Activated CD4-positive, alpha-beta memory T cell treated with anti-CD3 and anti-CD28 coated beads for 36 hours (primary cell): ENCODE measurements at places on chromosomes 11 and 22. TPM values are rescaled to one million over a fixed set of nuclear protein-coding genes. Genes with fewer than 3 reads are reported as not detected.

DNA sequence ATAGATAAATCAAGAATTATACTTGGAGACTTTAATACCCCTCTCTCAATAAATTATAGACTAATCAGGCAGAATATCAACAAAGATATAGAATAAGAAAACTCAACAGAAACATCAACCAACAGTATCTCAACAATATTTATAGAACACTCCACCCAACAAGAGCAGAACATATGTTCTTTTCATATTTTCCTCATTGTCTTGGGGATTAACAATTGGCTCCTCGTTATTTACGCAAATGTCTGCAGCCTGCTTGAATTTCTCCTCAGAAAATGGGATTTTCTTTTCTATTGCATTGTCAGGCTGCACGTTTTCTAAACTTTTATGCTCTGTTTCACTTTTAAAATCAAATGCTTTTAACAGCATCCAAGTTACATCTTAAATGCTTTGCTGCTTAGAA lies 37.0 kb upstream of the FBLN1 start:
- no peaks in the 10 kb centered on the region for H3K36me3 ChIP-seq
- DNase-seq, result no peak
- H3K4me3 ChIP-seq, result no peak overlapping the region
- H3K4me1 ChIP-seq, result no peaks in the 10 kb centered on the region

DNA sequence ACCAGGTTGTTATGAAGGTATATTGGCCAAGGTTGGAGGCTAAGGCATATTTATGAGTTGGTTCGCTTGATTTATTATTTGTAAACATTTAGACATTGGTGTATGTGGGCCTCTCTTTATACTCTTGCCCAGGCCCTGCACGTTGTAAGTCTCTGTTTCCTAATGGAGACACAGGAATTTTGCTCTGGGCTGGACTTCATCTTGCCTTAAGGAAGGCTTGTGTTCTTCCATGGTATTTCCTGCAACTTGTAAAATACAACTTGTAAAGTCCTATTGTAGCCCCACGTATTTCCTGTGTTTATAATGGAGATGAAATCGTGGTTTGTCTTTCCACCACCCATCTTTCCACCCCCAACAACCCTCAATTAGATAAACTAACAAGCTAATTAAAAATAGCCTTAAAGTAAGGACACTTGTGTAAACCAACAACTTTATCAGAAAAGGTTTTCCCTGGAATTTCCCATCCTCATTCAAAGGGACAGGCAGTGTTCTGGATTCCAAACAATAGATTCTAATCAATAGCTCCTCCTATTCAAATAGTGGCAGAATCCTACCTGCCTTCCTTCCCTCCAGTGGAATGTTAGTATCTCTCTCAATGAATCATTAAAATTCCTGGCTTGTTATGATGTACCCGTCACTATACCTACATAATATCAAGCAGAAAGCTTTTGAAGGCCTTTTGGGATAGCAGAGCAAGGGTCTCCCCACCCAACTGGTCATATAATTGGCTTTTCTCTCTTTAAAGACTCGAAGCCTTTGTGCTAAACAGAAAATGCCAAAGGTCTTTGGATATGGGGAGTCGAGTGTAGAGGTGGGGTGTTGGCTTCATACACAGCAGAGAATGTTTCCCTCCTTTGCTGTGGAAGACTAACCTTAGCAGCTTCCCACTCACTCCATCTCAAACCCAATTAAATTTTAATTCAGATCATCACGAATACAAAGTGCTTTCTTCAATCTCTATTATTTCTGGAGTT lies 77.1 kb downstream of the UBASH3B start:
- no peaks in the 10 kb centered on the region for H3K27me3 ChIP-seq
- no peaks in the 10 kb centered on the region for H3K36me3 ChIP-seq
- no peak for DNase-seq
- H3K4me3 ChIP-seq, result no peak overlapping the region
- no peak overlapping the region for H3K27ac ChIP-seq

DNA sequence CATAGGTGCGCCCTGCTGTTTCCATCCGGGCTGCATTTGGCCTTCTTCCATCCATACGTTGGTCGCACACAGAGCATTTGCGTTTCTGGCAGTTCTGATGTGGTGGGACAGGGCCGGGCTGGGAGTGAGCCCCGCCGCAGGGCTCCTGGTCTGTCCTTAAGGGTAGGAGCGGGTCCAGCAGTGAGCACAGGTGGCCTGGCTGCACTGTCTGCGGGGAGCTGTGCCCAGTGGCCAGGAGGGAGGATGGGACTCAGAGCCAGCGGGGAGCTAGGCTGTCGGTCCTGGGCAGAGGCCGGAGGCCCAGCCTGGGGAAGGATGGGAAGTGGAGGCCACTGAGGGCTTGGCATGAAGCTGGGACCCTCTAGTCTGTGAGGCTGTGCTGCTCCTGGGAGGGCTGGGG lies 385.1 kb downstream of the TBC1D22A start:
- peaks cover 4% of the 10 kb centered on the region for H3K36me3 ChIP-seq
- H3K27me3 ChIP-seq, result no peaks in the 10 kb centered on the region
- no peak overlapping the region for H3K27ac ChIP-seq
- DNase-seq, result no peak
- no peaks in the 10 kb centered on the region for H3K4me1 ChIP-seq
- no peak overlapping the region for H3K4me3 ChIP-seq

GRCh38 chr11:76885390-76886097 lies 24.8 kb downstream of the ACER3 start:
- H3K27ac ChIP-seq, result no peak overlapping the region
- H3K36me3 ChIP-seq, result peaks cover 4% of the 10 kb centered on the region
- H3K4me3 ChIP-seq, result no peak overlapping the region
- H3K4me1 ChIP-seq, result peaks cover 10% of the 10 kb centered on the region
- H3K27me3 ChIP-seq, result no peaks in the 10 kb centered on the region

SYCE3 gene
- total RNA-seq, result 0.87 TPM

HBB gene
- total RNA-seq, result not detected

RFPL1 gene
- total RNA-seq, result not detected
